ENCODE measurements at places on chromosomes 11 and 22.

- no peak for DNase-seq
Measured at GRCh38 chr11:24298146-24298545, 198.7 kb upstream of the LUZP2 start.

- DNase-seq = no peak
Measured at GRCh38 chr22:27438271-27438980, 363.1 kb downstream of the MN1 start.

DNA sequence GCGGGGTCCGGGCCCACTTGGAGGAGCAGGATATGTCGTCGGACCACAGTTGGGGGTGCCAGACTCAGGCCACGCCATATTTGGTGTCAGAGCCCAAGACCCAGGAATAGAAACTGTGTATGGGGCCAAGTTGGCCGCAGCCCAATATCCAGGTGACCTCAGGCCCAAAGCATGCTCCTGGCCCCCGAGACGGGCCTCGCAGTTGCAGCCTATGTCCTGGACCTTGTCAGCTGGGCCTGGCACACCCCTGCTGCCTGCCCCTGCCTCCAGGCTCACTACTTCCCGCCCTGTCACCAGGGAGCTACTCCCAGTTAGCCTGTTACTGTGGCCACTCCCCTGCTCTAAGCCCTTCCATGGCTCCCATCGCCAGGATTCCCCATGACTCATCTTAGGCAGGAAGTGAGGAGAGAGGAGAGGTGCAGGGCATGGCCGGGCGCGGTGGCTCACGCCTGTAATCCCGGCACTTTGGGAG is 23.1 kb downstream of the A4GALT start:
- no peak for DNase-seq

- peak; percentile 38 for DNase-seq
Measured at GRCh38 chr22:33919391-33920196, 682 bp downstream of the LARGE1 start.

GRCh38 chr22:20955548-20955947 is 11.5 kb upstream of the AIFM3 start:
- no peak for DNase-seq

DNA sequence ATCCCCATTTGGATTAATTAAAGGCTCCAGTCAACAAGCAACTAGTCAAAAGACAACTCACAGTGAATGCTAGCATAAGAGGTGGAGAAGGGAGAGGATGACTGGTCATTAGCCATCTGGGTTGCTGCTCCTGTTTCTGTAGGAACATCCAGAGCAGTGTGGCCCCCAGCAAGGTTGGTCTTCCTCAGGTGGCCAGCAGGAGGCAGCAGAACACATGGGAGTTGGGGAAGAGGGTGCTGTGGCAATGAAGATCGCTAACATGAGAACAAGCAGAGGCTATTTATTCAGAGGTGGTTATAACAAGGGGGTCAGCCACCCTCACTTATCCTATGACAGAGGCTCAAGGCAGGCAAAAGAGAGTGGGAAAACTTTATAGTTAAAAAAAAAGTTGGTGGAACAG is 21.3 kb downstream of the IZUMO1R start:
- DNase-seq = peak; percentile 66

- no peak for DNase-seq
Measured at GRCh38 chr22:42056757-42057511, 13.7 kb downstream of the NAGA start.

DNA sequence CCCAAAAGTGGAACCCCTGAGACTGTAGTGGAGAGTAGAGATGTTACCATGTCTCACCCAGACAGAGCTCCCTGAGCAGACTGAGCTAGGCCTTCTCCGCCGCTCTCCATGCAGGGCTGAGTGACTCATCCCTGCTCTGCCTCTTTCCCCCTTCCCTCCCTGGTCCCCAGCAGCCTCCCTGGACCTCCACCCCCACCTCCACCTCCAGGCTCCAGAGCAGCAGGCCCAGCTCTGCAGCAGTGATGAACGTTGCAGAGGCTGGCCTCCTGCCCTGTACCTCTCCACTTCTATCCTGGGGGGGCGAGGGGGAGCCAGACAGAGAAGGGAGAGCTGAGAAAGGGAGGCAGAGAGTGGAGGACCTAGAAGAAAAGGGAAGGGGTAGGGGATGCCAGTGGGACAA is 19.3 kb upstream of the ARAP1 start:
- DNase-seq = no peak

- DNase-seq = no peak
Measured at GRCh38 chr11:86043765-86044503, 24.9 kb downstream of the PICALM start.

Measured in activated naive CD8-positive, alpha-beta T cell treated with anti-CD3 and anti-CD28 coated beads, Interleukin-2, amount 10 ng/mL, durations not matched to agents 7 days and 5 days (primary cell).